ENCODE measurements at places on chromosomes 13 and 19.
A peak's percentile ranks its signal among the peaks of the same experiment; 100 is the strongest.

DNA sequence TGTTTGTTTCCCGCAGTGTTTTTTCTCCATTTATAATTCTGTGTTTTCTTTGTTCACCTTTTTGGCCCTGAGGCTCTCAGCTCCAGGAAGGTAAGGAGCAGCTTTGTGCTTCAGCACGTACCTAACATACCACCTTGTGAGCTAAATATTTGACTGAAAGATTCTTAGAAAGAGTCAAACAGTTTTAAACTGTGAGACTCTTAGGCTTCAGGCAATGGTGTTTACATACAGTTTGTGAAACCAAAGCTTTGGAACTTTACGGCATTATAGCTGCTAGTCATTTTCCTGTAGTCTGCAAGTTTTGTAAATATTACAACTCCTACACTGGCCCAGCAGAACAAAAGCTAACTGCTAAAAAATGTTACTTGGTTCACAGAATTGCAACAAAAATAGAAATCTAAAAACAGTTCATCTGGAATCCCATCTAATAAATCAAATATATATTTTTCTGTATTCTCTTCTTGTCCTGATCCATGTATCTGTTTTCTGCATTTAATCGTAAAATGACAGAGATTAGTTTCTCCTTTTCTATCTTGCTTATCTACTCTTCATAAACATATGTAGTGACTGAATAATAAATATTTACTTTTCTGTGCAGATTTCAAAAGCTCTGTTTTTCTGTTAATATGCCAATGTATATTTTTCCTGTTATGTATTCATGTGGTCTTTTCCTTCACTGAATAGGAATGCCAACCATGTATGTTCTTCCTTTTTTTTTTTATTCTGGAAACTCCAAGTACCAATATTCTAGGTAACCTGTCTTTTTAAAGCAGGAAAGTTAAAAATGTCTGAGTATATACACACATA, 38.8 kb upstream of the GPI start:
- DNase-seq, result no peak

GRCh38 chr19:51263808-51264207, 12.9 kb downstream of the SIGLECL1 start:
- no peak for DNase-seq

DNA sequence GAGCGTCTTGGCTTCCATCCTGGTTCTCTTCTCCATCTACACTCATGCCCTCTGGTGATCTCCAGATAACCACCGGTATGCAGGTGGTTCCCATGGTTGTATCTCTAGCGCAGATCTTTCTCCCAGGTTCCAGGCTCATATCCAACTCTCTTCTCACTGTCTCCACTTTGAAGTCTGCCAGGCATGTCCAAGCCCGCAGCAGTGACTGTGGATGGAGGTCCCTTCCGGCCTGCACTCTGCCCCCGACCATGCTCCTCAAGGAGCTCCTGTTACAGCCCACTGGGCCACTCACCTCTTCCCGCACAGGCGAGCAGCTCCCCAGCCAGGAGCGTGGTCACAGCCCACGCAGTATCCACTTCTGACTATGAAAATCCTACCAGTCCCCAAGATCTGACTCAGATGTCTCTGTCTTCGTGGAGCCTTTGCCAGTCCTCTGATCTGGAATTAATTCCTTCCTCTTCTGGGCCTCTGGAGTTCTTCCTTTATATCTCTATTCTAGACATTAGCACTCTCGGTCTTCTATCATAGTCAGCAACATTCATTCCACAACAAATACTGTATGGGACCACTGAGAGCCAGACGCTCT, 100.2 kb downstream of the TEX26 start:
- no peak for DNase-seq

DNA sequence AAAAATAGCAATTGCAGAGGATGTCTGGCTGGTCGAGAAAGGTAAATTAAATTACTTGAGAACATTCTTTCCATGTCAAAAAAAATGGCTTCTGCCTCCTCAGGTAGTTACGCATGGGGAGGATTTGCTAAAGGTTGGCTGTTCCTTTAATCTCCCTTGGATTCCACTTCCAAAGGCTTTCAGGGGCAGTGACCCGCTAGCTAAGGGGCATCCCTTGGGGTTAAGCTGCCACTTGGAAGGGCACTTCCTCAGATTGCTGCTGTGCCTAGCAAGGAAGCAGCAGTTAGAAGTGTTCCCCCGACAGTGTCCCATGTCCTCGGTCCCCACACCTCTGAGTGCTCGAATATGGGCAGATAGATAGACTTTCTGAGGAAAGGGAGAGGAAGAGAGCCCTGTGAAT, 108.5 kb downstream of the RGCC start:
- DNase-seq, result no peak

DNA sequence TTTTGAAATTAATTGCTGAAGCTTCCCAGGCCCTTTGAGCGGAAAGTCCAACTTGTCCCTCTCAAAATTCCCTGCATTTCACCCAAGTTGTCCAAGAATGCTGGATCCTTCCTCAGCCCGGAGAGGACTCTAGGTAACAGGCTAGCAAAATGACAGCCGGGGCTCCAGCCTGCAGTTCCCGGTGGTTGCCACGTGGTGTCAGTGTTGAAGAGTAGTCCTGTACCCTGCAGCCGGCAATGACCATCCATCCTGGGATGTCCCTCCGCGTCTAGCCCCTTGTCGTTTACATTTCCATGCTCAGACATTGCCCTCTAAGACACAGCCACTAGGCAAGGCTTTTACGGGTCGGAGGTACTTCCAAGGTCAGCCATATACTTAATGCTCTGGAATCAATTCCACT, 31.4 kb upstream of the MTIF3 start:
- DNase-seq, result peak; percentile 48

DNA sequence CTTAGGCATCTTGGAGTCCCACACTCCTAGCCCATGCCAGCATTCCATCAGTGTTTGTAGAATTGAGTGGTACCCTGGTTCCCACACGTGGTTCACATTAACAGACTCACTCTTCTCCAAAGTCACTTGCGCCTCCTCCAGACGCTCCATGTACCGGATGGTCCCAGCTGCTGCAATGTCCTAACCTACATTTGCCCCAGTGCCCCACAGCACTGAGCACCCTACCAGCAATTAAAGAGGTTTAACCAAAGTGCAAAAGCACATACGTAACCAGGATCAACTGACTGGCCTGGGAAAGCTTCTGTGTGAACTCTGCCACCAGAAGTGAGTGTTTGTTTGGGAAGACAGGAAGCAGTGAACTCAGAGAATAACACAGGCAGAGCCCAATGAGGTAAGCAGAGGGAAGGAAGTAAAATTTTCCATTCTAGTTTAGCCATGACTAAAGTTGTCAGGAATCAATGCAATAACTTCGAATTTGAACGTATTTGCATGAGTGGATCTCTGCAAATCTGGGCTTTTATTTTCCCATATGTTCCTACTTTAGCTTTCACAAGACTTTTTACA, 7.3 kb upstream of the MEDAG start:
- no peak for DNase-seq

- DNase-seq, result no peak
Observed at GRCh38 chr13:99985886-99986527, 4.4 kb downstream of the ZIC2 start.

GRCh38 chr13:80830431-80830830, 489.5 kb upstream of the SPRY2 start:
- no peak for DNase-seq

GRCh38 chr13:106381091-106381490, 154.4 kb downstream of the EFNB2 start:
- no peak for DNase-seq

DNA sequence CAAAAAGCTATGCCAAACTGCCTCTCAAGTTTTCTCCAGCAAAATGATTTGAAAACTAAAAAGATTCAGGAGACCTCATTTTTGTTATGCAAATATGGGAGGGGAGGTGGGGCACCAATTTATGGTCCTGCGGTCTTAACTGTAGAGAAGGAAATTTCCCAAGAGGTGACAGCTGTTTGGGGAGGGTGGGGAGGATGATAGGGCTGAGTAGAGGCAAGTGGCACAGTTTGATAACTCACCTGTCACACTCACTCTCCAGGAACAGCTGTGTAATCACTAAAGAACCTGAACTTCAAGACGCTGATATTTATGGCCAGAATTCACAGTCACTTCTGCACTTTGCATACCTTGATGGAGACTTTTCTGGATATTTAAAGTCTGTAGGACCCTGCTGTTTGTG, 232.9 kb upstream of the STARD13 start:
- DNase-seq, result no peak

- no peak for DNase-seq
Observed at GRCh38 chr13:35501661-35502235, 25.3 kb upstream of the MAB21L1 start.

DNA sequence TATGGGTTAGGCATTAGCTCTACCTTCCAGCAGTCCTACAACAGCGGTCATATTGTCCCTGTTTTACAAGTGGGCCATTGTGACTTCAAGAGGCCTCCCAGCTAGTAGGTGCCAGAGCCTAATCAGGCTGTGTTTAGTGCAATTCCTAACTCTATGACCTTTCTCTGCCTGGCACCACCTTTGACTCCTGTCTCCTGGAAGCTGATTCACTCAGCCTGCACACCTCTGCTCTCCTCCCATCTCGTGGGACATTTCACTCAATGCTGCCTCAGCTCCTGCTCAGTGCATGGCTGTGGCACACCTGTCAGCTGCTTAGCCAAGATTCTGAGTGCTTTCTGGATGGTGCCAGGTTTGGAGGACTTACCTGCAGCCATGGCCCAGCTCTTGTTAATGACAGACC, 9.5 kb upstream of the GJB6 start:
- no peak for DNase-seq

DNA sequence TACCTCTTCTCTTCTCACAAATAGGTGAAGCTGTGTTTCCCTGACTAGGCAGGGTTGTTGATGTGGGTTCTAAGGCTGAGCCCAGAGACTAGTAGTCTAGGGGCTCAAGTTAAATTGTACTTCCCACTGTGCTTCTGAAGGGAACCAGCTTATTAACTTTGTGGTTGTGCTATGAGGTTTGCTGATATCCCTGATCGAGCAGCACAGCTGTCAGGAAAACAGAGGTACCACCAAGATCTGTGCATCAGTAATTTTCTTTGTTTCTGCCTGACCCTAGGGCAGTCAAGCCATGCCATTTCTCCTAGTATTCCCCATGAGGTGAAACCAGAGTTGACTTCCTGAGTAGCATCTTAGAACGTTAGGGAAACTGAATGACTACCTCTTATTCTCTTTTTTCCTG, 853.8 kb upstream of the MIR17HG start:
- DNase-seq, result no peak

DNA sequence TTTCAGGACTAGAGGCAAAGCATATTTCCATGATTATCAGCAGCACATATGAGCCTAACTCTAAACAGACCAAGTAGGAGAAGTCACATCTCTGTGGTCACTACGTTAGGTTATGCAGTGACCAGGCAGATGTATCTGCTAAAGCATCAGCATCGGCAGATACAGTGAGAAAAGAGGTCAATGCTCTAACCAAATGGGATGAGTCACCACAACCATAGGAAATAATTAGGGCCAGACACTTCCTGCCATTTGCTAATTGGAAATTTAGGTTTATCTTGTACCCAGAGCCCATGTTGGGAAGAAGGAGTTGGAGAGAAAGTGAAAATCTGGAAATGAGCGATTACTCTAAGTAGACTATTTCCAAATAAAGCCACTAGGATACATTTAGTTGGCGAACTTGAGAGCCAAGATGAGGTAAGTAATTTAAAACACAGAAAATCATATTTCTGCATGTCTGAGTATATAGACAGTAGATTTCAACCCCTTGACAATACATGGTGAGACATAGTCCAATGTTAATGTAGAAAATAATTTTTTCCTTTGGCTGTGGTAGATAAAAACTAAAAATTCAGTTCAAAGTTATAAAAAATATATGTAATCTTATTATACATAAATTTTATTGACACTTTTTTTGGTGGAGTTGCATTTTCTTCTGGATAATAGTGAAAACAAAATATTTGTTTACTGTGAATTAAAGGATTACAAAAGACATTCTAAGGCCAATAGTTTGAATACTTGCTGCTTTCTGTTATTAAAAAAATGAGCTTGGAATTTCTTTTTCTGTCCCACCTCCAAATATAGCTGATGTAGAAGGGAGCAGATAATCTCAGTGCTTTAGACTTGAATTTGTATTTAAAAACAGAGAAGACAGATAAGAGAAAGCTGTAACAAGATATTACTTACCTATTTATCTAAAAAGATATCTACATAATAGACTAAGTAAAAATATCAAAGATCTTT, 104.4 kb upstream of the CSNK1A1L start:
- DNase-seq, result no peak

- DNase-seq, result no peak
Observed at GRCh38 chr13:30363725-30364124, 56.4 kb upstream of the KATNAL1 start.

- DNase-seq, result no peak
Observed at GRCh38 chr13:60647547-60647946, 250.5 kb downstream of the TDRD3 start.
